GM12878 (cell line): ENCODE measurements at places on chromosomes 3 and 15. TPM values are rescaled to one million over a fixed set of nuclear protein-coding genes. Genes with fewer than 3 reads are reported as not detected.

- no peaks in the 10 kb centered on the region for H3K36me3 ChIP-seq
- H3K4me3 ChIP-seq: no peak overlapping the region
- no peaks in the 10 kb centered on the region for H3K4me1 ChIP-seq
- no peak for DNase-seq
Measured at GRCh38 chr3:115876876-115877614, 253.7 kb downstream of the GAP43 start.

DNA sequence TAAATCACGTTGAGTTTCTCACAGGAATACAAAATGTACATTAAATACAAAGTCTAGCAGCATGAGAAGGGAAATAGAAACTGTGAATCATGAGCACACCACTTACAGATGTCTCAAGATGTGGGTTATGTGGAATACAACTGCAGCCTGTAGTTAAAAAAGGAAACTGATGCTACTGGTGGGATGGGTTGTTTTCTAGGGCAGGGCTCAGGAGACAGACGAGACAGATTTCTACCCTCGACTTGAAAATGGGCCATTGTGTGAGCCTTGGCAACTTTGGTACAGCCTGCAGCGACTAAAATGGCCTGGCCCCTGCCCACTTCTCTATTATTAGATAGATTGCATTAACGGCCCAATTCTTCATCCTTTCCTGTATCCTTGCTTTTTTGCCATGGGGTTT lies 293.1 kb downstream of the SUCLG2 start:
- no peaks in the 10 kb centered on the region; the same call in 1 of the 2 replicates for H3K4me1 ChIP-seq
- H3K27ac ChIP-seq: no peak overlapping the region
- no peak overlapping the region for H3K4me3 ChIP-seq
- no peaks in the 10 kb centered on the region for H3K27me3 ChIP-seq

NMB gene
- 2.3 and 2.7 TPM in 2 replicates for polyA plus RNA-seq

HTR3E gene
- polyA plus RNA-seq: not detected in 2 replicates

SLCO3A1 gene
- 0.47 and 0.79 TPM in 2 replicates for polyA plus RNA-seq

CILP gene
- polyA plus RNA-seq: 0.04 TPM in 1 of 2 replicates, not detected in the other
